ENCODE measurements at places on chromosomes 11 and 22.

GRCh38 chr22:20194681-20195593 lies 44.1 kb upstream of the CCDC188 start:
- no peak for DNase-seq

DNA sequence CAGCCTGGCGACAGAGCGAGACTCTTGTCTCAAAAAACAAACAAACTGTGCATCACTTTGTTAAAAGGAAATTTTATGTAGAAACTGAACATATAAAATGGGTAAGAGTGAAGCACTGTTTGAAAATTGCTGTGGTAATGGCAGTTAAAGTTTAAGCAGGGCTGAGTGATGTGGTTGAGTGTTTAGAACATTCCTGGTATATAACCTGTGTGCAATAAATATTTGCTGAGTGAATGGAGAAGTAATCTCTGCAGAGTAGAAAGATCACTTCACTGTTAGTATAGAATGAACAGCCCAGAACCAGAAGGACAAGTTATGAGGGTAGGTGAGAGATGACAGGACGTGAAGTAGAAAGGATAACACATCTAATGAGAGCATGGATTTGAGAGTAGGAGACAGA lies 27.3 kb downstream of the CECR2 start:
- no peak for DNase-seq

GRCh38 chr11:110525883-110526282 lies 96.1 kb downstream of the FDX1 start:
- DNase-seq: no peak

DNA sequence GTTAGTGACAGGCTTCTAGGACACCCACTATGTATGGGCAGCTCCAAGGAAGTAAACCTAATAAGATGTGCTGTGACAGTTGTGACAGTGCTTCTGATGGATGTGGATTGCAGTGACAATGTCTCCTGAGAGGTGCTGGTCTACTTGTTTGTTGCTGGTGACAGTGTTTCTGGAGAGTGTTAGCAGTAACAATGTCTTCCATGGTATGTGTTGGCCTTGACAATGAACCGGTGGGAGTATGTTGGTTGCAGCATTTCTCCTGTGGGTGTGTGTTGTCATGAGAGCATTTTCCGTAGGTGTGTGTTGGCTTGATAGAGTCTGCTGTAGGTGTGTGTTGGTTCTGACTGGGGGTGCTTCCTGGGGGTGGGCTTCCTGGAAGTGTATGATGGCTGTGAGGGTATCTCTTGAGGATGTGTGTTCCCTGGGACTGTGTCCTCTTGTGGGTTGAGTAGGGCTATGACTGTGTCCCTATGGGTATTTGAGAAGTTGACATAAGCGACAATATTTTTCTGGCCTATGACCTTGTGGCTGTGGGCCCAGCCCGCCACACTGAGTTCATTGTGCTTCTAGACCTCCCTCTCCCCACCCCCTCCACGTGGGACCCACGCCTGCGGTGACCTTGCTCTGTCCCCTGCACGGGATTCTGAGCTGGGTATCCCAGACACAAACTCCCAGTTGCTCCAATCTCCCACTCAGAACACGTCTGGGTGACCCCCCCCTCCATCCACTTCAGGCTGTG lies 1.2 kb downstream of the DCHS1 start:
- DNase-seq: no peak

DNA sequence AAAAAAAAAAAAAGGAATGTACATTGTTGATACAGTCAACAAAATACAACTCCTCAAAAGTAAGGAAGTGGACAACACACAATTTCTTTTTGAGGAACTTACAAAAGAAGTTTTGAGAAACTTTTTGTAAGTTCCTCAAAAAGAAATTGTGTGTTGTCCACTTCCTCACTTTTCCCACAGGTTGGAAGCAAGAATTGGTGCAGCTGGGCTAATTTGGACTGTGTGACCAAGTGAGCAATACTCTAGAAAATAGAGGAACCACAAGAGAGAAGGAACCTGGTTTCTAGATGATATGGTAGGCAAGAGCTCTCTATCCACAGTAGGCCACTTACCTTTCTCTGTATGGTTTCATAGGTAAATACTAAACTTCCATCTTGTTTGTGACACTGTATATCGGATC lies 1053.8 kb downstream of the LRRC4C start:
- no peak for DNase-seq

GRCh38 chr22:30005213-30005857 lies 74.9 kb upstream of the HORMAD2 start:
- DNase-seq: peak; percentile 75

- no peak for DNase-seq
These were observed 6.2 kb downstream of the POGLUT3 start for GRCh38 chr11:108491936-108492335.

DNA sequence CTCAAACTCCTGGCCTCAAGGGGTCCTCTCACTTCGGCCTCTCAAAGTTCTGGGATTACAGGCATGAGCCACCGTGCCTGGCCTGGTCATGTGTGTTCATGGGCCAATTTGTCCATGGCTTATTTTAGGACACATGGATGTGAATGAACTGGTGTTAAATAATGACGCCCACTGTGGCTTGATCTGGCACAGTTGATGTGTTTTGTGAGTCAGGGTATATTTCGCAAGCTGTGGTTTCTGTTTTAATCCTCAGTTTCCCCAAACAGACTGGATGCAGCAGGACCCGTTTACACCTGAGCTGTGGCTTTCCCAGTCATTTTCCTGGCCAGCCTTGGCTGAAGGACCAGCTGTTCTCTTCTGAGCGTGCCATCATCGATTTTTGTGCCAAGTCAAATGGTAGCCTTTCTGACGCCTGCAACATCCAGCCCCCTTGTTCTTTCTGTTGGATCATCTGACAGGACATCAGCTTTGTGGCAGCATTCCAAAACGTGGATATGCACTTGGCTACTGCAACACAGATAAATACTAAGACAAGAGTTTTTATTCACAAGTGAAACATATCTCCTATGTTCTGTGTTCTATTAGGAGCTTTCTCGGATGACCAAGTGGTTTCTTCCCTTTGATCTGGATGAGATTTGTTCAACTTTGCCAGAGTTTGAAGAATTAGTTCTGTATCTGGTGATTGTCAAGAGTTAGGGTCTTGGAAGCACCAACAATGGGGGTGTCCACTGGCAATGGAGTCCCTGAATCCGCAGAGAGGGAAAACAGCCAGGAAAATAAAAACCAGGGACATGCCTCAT lies 40.0 kb upstream of the SEPTIN5 start:
- no peak for DNase-seq

- DNase-seq: peak; percentile 67
These were observed 82.2 kb upstream of the SEPTIN5 start for GRCh38 chr22:19631899-19632667.

GRCh38 chr11:22415476-22415875 lies 77.3 kb downstream of the SLC17A6 start:
- no peak for DNase-seq

GRCh38 chr11:94219771-94220170 lies 84.6 kb upstream of the IZUMO1R start:
- DNase-seq: no peak

GRCh38 chr11:90822996-90823395 lies 600.1 kb upstream of the CHORDC1 start:
- no peak for DNase-seq

- no peak for DNase-seq
These were observed 491.4 kb upstream of the RAG2 start for GRCh38 chr11:37089439-37089838.

DNA sequence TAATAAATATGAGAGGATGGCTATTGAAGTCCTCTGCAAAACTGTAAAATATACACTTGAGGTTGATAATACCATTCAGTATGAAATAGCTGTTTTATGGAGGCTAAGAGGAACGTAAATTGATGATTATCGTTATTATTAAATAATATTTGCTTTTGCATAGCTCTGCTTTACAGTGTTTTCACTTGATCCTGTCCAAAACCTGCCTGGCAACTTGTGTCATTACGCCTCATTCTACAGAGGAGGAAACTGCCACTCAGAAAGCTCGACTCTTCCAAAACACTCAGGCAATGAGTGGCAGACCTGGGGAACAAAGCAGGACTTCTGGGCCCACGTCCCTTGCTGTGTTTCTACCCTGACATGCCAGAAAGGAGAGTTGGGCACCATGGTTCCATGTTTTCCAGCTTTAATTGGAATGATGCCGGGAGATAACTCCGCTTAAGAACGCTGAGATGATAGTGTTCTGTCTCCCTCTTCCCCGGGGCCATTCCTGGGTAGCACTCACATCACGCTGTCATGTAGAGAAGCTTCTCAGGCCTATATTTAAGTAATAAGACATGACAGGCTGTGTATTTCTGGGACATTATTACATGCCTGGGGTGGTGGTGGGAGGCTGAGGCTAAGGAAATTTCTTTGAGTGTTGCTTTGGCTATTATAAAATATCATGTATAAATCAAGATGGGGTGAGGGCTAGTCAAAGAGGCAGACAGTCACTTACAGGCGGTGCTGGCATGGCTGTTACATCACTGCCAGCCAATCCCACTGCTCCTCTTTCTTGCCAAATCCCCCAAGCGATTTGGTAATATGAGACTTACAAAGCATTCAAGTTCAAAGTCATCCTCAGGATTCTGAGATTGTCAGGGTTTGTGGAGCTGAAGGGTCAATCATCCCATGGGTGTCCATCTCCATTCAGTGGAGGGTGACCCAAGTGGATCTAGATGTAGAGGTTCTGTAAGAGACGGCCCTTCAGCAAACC lies 501.7 kb downstream of the INSC start:
- no peak for DNase-seq
